ENCODE measurements at places on chromosomes 5 and 9. TPM values are rescaled to one million over a fixed set of nuclear protein-coding genes. Genes with fewer than 3 reads are reported as not detected.

PCDHGC3 gene
- 41.5 TPM for total RNA-seq

GAS1 gene
- total RNA-seq = 14.5 TPM

DNA sequence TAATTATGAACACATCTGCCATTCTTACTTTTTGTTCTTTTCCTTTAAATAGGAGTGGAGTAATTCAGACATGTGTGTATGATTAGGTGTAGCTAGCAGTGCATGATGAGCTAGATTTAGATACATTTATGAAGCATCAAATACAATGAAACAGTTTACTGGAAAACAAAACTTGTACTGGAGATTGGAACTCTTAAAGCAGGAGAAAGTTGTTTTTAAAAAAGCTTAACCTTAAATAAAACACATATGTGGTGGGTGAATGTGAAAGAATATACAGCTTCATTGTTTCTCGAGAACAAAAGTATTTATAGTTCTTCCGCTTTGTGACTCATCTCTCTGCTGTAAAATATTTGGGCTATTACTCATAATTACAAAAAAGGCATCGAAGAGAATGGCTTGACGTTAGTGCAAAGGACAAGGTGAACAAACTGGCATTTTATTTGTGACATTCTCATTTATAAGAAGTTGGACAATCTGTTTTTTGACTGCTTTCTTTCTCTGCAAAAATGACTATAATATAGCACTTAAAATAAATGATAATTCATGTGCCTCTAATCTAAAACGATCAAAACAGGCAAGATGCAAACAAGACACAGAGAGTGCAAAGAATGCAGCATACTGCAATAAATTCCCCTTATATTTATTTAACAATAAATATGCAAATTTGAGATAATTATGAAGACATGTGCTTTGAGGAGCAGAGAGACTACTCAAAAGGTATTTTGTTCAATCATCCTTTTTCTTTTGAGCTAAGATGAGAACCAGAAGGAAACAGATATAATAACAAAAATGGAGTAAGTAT lies 478.8 kb downstream of the CETN3 start:
- DNase-seq = peak; percentile 58

DNA sequence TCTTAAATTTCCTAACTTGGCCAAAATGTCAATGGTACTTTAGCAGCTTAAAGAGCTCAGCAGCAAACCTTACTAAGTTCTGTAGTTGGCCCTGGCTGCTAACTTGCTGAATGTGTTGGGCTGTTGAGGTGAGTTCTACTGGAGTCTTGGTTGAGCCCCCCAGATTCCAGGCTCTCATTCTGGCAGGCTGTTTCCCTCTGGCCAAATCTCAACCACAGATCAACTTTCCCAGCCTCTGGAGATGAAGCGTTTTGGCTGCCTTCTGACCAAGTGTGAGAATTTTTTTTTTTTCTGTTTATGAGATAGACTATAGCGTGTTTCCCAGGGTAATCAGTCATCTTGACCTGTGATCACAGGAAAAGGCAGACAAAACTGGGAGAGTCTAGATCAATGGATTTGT lies 343.7 kb downstream of the EBF1 start:
- DNase-seq = no peak

DNA sequence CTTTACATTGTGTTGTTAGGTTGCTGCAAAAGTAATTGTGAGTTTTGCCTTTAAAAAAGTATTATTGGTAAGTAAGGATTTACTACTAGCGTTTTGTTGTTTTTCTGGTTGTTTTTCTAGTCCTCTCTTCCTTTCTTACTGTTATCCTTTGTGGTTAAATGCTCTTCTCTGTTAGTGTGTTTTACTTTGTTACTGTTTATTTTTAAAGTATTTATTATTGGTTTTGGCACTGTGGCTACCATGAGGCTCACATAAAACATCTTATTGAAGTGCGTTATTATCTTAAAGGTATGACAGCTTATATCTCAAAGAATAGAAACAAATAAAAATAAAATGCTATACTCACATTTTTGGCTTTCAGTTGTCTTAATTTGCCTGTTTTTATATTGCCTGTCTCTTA lies 17.6 kb downstream of the DMXL1 start:
- DNase-seq = no peak

ARSI gene
- total RNA-seq = 4.5 TPM

RORB gene
- 2.9 TPM for total RNA-seq

- DNase-seq = peak; percentile 65
Observed at GRCh38 chr9:14312719-14313377, 1.1 kb downstream of the NFIB start.

GRCh38 chr5:173340451-173340850 lies 12.2 kb upstream of the STC2 start:
- DNase-seq = no peak

- DNase-seq = no peak
Observed at GRCh38 chr9:134585021-134585561, 56.5 kb upstream of the COL5A1 start.

GRCh38 chr5:153318556-153318955 lies 171.9 kb upstream of the GRIA1 start:
- no peak for DNase-seq

DNA sequence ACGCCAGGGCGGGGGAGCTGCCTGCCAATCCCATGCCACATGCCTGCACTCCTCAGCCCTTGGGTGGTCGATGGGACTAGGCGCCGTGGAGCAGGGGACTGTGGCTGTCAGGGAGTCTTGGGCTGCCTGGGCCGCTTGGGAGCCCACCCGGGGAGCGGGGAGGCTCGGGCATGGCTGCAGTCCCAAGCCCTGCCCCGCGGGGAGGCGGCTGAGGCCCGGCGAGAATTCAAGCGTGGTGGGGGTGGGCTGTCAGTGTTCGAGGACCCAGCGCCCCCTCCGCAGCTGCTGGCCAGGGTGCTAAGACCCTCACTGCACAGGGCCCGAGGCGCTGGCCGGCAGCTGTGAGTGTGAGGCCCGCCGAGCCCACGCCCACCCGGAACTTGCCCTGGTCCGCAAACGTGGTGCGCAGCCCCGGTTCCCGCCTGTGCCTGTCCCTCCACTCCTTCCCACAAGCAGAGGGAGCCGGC lies 83.2 kb upstream of the DMRTA1 start:
- DNase-seq = no peak

- no peak for DNase-seq
Observed at GRCh38 chr9:81118416-81118815, 570.9 kb downstream of the TLE1 start.

SOX30 gene
- total RNA-seq = 0.11 TPM

CRHBP gene
- total RNA-seq = not detected

DNA sequence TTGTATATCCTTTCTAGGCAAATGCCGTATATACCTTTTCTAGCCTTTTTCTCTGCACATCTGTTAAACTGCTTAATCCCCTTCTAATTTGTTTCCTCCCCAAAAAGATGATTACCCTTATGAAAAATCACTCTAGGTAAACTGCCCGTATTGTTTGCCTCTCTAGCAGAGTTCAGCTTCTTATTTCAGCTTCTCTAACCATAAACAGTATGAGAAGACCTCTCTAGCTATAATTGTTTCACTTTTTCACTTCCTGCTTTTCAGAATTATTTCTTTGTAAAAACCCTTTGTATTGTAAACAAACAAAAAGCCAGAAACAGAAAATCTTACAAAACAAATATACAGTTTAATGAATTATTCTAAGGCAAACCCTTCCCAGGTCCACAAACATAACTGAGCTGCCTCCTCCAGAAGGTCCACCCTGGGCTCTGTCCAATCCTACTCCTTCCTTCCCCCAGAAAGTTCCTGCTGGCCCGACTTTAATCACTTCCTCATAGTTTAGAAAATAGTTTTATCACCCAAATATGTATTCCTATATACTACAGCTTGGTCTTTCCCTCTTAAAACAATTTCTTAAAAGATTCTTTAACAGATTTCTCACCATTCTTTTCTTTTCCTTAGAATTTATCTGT lies 158.1 kb downstream of the FGF1 start:
- DNase-seq = no peak

DNA sequence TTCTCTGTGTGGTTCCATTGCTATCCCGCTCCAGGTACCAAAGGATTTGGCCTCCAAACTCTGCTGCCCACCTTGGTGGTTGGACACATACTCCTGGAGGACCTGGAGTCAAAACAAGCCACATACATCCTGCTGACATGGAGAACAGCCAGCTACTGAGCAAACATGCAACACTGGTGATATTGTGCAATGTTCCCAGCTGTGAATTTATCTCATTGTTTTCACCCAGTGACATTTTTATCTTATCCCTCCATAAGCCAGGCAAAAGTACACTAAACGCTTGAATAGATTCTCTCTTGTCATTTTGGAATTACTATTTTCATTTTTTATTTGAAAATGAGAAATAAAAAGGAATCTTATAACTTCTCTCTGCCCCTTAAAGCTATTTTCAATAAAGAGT lies 11.1 kb upstream of the CTSL start:
- DNase-seq = peak; percentile 69

- DNase-seq = no peak
Observed at GRCh38 chr5:168413062-168413461, 73.2 kb upstream of the RARS1 start.

CAVIN4 gene
- total RNA-seq = 3.5 TPM

SLC27A6 gene
- 1.1 TPM for total RNA-seq

DNA sequence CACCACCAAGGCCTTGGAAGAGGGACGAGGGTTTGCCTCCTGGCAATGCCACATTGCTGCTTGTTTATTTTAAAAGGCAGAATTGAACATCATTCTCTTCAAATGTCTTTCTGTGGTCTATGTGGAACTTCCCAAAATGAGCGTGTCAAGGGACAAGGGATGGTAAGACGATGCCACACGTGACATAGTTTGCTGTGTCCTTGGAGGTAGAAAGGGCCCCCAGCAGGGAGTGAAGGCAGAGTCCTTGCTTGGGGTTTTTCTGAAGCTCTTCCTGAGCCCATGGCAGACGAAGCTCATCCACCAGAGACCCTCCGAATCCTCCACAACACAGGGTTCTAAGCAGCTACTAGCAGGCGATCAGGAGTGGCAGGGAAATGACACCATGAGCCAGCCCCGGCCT lies 28.3 kb downstream of the PRRX2 start:
- no peak for DNase-seq

GDF9 gene
- not detected for total RNA-seq

GRCh38 chr5:82374637-82375036 lies 96.5 kb upstream of the RPS23 start:
- no peak for DNase-seq

PCDHA11 gene
- total RNA-seq = 1.9 TPM

DNA sequence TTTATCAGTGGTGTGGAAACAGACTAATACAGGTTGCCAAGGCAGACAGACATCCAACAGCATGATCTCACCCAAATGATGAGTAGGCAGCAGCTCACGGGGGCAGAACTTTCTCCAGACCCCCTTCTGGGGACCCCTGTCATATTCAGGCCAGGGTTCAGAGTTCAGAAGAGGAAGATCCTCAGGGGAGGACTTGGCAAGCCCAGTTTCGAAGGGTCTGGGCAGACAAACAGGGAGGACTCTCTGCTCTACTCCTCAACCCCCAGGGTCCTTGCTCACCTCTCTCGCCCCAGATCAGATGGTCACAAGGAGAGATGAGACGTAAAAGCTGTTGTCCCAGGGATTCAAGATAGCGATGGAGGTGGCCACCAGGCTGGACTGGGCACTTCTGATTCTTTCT lies 215.1 kb upstream of the MVB12B start:
- no peak for DNase-seq

- DNase-seq = peak; percentile 89
Observed at GRCh38 chr9:130172161-130172857, at the start of gene NCS1. NCS1 (plus strand) TSS chr9:130172404; CDS start chr9:130172664, 260 bp downstream.

DNA sequence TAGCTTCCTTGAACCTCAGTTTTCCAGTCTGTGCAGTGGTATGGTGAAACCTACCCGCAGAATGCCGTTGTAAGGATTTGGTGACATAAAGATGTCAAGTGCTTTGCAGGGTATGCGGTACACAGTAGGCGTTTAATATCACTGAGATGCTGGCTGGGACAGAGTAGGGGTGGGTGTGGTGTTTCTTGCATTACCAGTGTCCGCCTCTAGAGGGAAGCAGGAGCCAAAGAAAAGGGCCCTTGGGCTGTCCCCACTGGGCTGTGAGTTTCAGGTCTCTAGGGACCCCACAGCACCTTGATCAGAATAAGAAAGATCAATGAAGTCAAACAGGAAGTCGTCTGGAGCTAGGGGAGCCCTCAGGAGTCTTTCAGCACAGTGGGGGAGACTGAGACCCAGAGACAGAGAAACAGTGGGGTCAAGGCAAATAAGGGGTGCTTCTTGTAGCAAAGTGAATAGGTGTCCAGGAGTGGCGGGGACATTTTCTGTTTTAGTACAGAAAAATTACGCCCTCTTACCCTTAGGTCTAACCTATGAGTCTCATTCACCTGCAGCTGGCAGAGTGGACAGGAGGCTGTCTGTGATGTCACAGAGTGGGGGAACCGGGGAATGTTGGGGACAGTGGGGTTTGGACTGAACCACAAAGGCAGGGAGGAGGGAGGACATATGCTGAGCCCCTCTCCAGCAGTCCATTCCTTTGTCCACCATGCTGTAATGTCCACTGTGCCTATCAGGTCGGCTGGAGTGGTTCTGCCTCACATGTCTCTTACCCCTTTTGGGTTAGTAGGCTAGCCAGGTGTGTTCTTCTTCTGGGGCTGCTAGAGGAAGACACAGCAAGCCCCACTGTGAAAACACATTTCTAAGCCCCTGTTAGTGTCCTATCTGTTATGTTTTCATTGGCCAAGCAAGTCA lies 4.7 kb upstream of the TEX53 start:
- peak; percentile 62 for DNase-seq

DNA sequence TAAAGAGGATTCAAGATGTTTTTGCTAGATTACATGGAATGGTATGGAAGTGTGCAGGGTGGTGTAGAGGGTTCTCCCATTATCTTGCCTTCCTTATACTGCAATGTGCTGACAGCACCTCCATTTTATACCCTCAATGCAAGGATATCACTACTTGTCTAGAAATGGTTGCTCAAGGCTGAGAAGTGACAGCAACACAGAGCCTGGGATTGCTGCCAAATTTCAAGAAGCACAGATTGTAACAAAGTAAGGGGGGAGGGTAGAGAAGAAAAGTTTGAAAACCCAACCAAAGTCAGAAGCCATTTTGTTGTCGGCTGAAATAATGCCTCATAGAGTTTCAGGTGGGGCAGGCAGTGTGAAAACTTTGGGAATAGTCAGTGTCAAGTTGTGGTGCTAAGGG lies 29.8 kb downstream of the PCDHAC2 start:
- DNase-seq = no peak

GRCh38 chr5:137365126-137365865 lies 133.8 kb downstream of the SPOCK1 start:
- no peak for DNase-seq

NEK6 gene
- total RNA-seq = 41.9 TPM

- DNase-seq = no peak
Observed at GRCh38 chr9:74653410-74654080, 156.4 kb downstream of the RORB start.

DNA sequence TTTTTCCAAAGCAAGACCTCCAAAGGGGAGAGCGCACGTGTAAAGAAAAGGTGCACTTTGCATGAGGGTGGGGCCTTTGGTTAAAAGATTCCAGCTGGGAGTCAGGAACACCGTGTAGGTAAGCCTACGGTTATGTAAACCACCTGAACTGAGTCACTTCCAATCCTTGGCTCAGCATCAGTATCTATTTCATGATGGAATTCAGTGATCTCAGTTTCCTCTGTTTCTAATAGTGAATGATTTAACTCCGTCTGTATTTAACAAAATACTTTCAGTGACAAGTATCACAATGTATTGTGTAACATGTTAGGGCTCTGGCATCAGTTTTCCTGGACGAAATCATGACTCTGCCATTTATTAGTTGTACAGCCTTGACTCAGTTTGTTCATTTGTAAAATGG lies 1.3 kb upstream of the SVEP1 start:
- DNase-seq = no peak

Measured in Daoy (cell line).